NCI-H345 (cell line): ENCODE measurements at places on chromosomes 5 and 9.
A peak's percentile ranks its signal among the peaks of the same experiment; 100 is the strongest.

DNA sequence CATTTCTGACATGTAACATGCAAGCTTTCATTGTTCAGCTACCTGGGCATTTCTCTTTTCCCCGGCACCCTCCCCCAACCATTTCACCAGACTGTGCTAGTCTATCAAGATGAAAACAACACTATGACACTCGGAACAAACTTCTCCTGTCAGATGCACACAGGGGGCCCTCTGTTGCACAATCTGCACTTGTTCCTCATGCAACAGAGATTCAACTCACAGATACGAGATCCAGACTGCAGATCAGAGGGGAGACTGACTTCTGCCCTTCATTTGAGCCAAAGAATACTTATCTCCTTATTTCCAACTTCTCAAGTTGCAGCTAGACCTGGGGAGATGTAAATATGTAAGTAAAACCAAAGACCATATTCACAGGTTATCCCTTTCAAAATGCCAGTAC is 15.7 kb upstream of the FST start:
- no peak for DNase-seq

DNA sequence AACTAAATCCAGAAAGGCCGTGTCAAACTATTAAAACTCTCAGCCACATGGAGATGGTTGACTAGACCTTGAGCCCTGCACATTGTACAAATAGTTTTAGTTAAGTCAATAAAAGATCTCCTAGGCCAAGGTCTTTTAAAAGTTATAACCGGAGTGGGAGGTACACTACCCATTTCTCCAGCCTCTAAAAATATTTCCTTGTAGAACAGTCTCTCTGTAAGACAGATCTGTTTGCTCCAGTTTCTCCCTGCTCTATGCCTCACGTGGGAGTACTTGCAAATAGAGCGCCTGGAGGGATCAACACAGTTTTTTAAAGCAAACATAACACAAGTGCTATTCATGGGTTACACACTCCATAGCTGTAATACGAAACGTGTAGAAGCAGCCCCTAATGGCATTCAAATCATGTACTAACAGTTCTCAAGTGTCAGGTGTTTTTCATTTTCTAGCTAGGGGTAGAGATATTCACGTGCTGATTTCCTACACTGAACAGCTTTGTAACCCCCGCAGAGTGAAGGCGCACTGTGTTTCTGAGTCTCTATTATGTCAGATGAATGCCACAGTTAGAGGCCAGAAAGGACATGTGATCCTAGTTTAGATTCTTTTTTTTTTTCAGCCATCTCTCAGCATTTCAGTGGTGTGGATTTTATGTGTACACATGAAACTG is 703.4 kb upstream of the GRAMD2B start:
- DNase-seq: peak; percentile 96

- peak; percentile 65 for DNase-seq
Observed at GRCh38 chr9:124428751-124429529, 13.7 kb upstream of the PSMB7 start.

DNA sequence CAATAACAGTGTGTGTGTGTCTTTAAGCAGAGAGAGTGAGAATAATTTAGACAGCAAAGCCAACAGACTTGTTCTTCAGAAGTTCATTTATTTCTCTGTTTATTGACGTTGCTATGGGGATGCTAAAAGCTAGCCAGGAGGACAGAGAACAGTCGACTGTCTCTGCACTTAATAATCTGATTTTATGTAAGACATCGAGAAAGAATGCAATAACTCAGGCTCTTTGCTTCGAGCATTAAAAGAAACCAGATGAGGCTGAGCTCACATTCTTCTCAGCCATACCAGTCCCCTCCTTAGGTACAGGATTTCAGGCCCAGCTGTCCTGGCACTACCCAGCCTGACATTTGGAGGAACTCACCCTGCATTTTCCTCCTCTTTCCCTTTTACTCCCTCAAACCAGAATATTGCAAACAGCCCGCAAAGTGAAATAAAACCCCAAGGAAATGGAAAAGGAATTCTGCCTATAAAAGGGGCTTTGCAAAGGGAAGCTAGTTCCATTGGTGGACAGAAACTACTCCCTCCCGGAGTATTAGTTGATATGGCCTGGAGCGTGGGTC is 44.5 kb upstream of the DPYSL3 start:
- DNase-seq: no peak
